ENCODE measurements at places on chromosomes 7 and 10.

GRCh38 chr7:71363223-71363622 lies 231.3 kb downstream of the GALNT17 start:
- no peak for DNase-seq

GRCh38 chr10:74034301-74034700 lies 36.4 kb downstream of the VCL start:
- DNase-seq = no peak

DNA sequence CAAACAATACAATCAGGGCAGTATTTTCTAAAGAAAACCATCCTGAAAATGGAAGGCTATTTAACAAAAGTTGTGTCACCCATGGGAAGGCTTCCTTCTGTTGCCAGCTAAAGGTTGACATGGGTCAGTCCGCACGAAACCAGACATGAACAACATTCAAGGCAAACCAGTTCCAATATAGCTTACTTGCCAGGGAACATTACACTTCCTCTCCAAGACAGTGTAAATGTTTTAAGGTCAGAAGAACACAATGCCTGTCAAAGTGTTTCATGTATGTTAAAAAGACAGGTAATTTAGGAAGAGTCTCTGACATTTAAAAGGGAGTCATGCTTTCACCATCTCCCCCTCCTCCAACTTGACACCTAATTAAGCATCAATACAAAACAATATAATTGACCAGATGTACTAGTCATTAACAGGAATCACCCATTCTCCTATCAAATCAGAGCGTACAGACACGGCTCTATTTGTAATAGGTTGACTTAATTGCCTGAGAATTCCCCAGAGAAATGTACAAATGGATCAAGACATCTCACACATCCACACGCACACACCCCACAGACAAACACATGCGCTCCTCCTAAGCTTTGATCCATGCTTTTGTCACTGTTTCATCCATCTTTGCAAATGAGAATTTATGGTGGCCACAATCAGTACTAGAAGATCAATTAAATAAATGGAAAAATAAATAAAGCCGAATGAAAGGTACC lies 69.5 kb downstream of the CACNA2D1 start:
- no peak for DNase-seq

GRCh38 chr10:120335553-120335952 lies 121.5 kb upstream of the PLPP4 start:
- DNase-seq = peak; percentile 42

DNA sequence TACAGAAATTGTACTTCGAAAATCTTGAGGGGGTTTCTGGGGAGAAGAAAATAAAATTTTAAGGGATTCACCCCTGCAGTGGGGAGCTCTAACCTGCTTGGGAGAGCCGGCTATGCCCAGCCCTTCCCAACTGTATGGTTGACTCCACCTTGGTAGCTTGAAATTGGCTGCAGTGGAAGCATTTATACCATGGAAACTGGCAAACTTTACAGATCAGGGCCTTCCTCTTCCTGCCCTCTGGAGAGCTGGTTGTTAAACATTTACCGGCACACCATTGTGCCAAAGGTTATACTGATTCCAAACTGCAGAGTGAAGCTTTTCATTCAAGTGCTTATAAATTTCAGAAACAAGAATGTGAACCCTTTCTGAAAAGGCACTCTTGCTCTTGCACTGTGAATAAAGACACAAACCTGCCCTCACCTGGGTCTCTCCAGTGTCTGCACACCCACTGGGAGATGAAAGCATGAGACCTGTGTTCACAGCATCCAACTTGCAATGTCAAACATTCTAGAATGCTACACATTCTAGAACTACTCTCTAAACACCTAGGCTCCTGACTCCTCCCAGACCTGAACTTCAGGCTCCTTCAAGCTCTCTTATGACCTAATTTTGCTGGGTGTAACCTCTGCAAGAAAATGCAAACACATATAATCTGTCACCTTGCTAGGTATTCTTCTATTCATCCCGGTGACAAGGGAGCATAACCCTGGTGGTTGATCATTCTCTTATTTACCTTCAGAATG lies 44.7 kb downstream of the ABLIM1 start:
- DNase-seq = no peak

DNA sequence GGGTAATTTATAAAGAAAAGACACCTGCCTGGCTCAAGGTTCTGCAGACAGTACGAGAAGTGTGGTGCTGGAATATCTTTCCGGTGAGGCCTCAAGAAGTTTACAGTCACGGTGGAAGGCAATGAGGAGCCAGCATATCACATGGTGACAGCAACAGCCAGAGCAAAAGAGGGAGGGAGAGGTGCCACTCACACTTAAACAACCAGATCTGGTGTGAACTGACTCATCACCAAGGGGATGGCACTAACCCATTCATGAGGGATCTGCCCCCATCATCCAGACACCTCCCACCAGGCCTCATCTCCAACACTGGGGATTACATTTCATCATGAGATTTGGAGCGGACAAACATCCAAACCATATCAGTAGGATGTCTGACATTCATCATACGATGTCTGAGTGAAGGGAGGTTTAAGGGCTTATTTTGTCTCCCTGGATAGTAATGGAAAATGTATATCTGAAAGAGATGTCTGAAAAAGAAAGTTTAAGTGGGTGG lies 23.5 kb upstream of the KBTBD2 start:
- DNase-seq = no peak

DNA sequence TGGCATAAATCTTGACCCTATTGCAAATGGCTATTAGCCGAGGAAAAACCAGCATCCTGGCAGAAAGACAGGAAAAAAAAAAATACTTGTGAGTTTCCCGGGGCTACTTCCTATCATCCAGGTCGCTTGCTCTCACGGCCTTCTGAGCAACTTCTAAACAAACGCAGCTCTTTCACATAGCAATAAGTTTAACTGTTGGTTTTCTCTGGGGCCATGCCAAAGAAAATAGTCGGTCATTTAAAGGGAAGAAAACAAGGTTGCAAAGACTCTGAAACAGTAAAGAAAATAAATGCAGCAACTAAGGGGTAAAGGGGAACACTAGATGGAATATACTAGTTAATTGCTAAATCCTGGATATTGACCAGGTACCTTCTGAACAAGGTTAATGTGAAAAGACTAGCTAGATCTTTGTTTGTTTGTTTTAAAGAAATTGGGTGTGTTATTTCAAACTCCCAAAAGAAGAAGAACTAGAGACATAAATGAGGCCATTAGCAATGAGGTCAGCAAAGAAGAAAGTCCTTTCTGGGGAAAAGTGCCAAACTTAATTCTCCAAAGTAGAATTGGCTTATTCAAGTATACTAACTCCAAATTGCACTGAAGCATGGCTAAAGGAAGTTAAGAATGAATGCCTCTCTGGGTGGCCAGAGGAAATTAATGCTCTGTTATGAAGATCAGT lies 54.2 kb downstream of the SLC39A12 start:
- DNase-seq = peak; percentile 37

DNA sequence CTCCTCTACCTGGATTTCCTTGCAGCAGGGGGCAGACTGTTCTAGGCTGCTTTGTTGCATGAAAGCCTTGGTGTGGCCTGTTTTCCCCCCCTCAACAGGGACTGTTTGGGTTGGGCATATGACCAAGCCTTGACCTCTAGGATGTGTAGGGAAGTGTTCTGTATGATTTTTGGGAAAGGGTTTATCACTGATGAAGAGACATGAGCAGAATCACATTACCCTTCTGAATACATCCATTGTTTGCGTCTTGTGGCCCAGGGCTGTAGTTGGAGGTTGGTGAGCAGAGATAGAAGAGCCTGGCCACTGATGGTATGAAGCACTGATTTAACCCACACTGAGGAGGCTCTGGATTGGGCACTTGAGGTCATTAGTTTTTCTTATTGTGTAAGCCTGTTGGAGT lies 26.6 kb downstream of the ZNF12 start:
- DNase-seq = no peak

DNA sequence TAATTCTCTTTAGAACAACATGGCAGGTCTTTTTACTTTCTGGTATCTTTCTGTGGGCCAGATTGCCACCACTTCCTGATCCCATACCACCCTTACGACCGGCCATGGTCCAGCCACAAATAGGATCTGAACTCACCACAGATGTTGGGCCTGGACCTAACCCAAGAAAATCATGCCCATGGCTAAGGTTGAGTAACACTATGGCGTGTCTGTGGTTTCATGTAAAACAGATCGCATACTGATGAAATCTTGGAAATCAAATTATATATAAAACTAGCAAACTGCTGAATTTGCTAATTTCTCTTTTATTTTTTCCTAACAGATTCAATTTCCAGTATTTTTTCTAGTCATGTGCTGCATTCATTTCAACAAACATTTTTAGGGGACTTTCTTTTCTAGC lies 77.2 kb downstream of the CH25H start:
- DNase-seq = peak; percentile 67

GRCh38 chr10:103458720-103459119 lies at the start of gene CALHM1:
Gene CALHM1 (minus strand): TSS chr10:103458900. CDS start chr10:103458751, 149 bp downstream.
- peak; percentile 39 for DNase-seq

- DNase-seq = no peak
These were observed 45.9 kb downstream of the DOCK4 start for GRCh38 chr7:112160130-112160770.

DNA sequence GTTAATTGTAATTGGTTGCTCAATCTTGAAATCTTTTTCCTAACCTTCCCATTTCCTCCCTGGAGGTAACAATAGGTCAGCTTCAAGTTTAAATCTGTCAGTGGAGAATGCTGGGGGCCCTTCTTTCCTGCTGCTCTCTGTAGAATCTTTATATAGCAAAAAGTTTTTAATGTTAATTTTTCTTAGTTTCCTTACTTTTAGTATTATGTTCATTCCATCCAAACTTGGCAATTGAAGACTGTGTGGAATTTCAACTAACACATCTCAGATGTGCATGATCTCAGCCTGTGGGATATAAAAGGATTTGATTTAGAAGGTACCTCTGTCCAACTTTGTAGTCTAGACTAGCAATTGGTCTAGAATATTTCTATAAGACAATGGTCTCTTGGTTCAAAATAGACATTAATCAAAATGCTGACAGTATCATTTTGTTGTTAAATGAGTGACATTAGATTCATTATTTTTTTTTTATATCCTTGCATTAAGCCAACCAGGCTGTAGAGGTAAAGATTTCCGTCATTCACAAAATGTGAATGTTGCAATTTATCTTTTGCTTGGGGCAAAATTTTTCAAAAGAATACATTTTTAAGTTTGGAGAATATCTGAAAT lies 100.4 kb upstream of the SEMA3A start:
- DNase-seq = no peak

DNA sequence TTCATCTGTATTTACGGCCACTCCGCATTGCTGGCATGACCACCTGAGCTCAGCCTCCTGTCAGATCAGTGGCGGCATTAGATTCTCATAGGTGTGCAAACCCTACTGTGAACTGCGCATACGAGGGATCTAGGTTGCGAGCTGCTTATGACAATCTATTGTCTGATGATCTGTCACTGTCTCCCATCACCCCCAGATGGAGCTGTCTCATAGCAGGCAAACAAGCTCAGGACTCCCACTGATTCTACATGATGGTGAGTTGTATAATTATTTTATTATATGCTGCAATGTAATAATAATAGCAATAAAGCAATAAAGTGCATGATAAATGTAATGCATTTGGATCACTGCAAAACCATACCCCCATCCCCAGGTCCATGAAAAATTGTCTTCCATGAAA lies 1172.9 kb upstream of the AUTS2 start:
- peak; percentile 51 for DNase-seq

DNA sequence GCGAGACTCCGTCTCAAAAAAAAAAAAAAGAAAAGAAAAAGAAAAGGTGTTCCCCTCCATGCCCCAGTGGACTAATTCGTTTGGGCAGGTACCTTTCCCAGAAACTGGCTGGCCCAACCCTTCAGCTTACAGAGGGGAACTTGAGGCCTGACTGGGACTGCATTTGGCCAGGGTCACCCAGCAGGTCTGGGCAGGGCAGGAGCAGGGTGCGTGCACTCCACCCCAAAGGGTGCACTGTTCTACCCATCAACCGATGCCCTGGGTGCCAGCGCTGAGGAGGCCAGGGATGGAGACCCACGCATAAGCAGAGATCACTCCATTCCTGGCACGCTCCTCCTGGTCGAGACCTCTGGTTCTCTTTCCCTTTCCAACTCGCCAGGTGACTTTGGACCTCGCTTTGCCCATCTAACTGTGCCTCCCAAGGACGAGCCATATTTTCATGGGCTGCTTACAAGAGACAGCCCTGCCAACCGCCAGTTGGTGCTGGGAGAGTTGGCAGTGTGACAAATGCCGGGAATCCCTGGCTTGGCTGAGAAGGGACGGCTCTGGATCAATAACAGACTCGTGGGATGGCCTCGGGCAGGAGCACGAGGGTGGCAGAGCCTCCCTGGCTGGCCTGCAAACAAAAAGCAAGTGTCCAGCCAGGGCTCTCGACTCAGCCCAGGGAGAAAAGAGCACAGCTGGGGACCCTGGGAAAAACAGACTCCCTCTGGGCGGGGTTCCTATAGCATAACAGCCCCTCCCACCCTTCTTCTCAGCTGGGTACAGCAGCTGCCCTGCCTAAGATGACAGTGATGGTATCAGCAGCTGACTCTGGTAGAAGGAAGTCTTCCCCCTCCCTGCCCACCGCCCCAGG lies 7.9 kb downstream of the HSPB1 start:
- DNase-seq = peak; percentile 78

DNA sequence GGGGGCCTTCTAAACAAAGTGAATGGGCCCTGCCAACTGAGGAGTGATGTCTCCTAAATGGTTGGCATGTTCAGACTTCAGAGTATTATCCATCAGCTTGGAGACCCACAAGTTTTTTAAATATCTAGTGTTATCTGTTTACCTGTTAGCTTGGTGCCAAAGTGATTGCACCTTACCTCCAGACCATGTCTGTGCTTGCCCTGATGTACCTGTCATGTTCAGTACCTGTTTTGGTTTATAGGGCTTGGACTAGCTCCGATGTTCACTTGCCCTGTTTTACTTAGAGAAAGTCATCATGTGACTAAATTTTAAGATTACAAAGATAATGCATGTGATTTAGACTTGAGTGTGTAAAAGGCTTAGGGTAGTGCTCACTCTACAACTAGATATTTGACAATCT lies 67.7 kb downstream of the CNNM2 start:
- no peak for DNase-seq

DNA sequence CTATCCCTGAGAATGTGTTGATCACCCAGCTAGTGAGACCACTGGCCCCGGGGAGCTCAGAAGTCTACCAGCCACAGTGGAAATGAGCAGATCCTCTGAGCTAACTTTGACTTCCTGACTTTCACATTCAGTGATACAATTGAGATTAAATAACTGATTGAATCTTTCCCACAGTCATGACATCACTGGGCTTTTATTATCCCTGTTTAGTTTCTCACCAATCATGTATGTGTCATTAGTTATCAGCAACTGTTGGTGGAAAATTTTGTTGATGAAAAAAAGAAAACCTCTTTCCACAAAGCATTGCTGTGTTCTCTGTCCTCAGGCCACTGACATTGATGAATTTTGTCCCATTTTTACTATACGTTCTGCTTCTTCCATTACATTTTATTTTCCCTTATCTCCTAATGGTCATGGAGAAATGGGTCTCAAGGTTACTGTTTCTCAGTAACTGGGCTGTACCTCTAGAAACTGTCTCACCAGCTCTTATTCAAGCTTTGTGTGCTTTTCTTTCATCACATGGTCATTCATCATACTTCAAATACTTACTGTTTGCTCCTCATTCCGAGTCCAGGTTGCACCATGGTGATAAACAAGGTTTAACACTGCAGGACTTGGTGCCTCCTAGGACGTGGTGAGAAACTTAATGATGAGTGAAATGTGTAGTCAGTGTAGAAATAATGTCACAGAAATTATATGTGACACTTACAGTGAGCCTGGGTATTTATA lies 304.7 kb downstream of the CDK14 start:
- no peak for DNase-seq
